SHP77 (cell line): ENCODE measurements at places on chromosomes 5 and 9.

- peak; percentile 42 for DNase-seq
These were observed 67.4 kb upstream of the TBC1D9B start for GRCh38 chr5:179974946-179975712.

- no peak for DNase-seq
These were observed 209.3 kb upstream of the PPP1R2B start for GRCh38 chr5:156640691-156641241.

- no peak for DNase-seq
These were observed 69.3 kb upstream of the IL17B start for GRCh38 chr5:149448431-149448830.

DNA sequence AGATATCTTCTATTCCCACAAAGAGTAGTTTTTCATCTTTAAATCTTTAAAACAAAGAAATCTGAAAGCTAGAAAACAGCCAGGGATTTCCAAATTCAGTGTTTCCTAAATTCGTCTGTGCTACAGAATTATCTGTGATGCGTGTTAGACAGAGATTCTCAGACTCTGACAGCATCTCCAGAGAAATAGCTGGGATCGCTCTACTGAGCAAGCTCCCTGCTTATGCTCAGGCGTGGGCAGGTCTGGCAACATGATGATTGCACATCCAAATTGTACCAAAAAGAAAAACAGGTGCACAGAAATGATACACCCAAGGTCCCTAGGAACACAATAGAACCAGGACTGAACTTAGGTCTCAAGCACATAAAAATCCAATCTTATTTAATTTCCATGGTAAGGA lies 22.8 kb upstream of the CRHBP start:
- no peak for DNase-seq

- DNase-seq = no peak
These were observed 12.3 kb downstream of the DCAF10 start for GRCh38 chr9:37812773-37813379.

DNA sequence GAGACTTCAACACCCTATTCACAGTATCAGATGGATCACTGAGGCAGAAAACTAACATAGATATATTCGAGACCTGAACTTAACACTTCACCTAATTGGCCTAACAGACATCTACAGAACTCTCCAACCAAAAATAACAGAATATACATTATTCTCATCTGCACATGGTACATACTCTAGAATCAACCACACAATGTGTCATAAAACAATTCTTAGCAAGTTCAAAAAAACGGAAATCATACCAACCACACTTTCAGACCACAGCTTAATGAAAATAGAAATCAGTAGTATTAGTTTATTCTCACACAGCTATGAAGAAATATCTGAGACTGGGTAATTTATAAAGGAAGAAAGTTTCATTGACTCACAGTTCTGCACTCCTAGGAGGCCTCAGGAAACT lies 387.9 kb downstream of the DEPDC1B start:
- DNase-seq = no peak

DNA sequence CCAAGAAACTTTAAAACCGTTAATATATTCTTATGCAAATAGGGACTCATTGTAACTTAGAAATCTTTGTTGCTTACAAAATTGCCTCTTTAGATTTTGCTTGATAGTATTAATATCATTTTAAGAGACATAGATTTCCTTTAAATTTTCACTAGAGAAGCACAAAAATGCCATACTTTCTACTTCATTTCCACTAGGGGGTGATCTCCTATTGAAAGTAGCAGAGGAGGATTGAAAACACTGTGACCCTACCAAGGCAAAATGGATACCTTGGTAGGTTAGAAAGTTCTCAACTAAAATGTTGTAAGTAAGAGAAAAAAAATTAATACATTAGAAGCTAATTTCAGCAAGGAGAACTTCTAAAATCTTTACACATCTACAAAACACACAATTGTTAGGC lies 204.9 kb downstream of the CHSY3 start:
- DNase-seq = peak; percentile 33

DNA sequence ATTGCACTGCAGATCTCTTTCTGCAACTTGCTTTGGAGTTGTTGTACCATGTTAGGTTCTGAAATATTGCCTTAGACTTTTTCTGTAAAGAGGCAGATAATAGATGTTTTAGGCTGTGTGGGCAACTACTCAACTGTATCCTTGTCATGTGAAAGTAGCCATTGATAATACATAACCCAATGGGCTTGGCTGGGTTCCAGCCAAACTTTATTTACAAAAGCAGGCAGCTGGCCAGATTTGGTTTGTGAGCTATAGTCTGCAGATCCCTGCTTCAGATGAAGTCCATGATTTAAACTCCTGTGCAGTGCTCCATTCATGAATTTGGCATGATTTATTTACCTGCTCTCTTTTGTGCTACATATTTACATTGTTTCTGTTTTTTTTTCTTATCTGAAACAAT lies 300.4 kb downstream of the IRX2 start:
- DNase-seq = no peak

DNA sequence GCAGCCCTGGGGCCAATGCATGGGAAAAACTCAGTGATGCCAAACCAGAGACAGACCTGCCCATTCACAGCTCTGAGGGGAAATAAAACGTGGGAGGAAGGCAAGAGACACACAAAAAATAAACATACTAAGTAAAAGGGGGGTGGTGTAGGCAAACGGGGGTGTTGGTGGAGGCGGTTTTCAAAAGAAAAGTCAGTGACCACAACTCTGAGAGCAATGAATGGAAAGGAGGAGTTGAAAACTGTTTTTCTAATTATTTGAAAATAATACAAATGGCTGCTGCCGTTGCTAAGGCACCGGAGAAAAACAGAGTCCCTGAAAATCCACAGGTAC lies 293.5 kb downstream of the EFNA5 start:
- DNase-seq = no peak

DNA sequence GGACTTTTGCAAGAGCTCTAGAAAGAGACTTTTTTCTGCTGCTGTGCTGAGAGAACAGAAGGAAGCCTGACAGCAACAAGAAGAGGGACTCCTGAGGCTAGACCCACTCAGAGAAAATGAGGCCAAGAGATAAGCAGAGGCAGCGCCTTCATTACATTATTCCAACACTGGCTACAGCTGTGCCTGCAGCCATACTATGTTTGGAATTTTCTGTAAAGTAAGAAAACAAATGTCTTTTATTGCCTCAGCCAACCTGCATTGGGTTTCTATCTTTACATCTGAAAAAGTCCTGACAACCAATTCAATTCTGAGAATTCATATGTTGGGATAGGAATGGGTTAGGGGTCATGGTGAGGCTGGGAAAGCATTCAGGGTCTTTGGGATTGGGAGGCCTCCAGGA lies 33.7 kb downstream of the FAT2 start:
- DNase-seq = no peak

- no peak for DNase-seq
These were observed 43.4 kb upstream of the PDE8B start for GRCh38 chr5:77167063-77167462.

DNA sequence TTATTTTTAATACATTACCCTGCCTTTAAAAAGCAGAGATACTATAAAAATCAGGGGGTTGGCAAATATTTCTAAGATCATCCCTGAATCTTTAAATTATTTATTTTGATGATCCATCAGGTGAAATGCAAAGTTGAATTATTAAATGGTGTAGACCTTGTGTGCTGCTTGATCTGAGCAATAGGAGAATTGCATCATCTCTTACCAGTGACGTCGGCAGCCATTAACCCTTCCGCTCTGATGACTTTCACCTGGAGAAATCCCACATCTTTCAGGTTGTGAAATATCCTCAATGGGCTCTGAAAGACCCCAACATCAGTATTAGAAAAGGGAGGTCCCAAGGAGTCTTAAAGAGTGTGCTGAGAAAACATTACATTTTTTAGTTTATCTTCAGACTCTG lies 270.2 kb downstream of the SLF1 start:
- no peak for DNase-seq

- peak; percentile 7 for DNase-seq
These were observed 100.1 kb downstream of the KCNIP1 start for GRCh38 chr5:170603578-170604565.

GRCh38 chr5:93322974-93323860 lies 257.8 kb downstream of the NR2F1-AS1 start:
- DNase-seq = no peak

DNA sequence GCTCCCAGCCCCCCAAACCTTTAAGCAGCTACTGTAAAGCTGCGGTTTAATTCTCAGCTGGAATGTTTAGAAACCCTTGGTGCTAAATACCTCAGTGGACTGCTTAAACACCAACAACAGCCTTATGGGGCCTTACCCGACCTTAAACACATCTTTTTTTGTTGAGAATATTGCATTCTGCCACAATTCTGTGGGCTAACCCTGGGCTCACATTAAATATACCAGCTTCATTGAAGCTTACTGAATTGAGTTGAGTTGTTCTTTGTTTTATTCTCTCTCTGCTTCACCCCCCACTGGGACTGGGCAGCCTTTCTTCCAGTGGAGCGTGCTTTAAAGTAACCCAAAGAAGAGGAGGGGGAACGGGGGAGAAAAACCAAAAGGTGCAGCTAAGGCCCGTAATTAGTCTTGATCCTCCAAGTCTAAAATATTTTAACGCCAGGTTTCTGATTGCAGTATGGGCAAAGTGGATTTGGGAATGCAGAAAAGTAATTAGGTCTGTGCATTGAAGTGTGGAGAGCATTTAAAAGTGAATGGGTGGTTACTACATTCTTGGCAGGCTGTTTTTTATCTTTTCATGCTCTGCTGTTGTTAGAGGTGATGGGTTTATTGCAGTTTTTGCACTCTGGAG lies 281.2 kb downstream of the NR2F1-AS1 start:
- DNase-seq = no peak

GRCh38 chr5:177300236-177300880 lies 3.2 kb downstream of the RAB24 start:
- DNase-seq = no peak

- DNase-seq = no peak
These were observed 274.1 kb downstream of the PLK2 start for GRCh38 chr5:58185801-58186200.

- no peak for DNase-seq
These were observed 33.9 kb downstream of the UNC13B start for GRCh38 chr9:35195683-35196082.

DNA sequence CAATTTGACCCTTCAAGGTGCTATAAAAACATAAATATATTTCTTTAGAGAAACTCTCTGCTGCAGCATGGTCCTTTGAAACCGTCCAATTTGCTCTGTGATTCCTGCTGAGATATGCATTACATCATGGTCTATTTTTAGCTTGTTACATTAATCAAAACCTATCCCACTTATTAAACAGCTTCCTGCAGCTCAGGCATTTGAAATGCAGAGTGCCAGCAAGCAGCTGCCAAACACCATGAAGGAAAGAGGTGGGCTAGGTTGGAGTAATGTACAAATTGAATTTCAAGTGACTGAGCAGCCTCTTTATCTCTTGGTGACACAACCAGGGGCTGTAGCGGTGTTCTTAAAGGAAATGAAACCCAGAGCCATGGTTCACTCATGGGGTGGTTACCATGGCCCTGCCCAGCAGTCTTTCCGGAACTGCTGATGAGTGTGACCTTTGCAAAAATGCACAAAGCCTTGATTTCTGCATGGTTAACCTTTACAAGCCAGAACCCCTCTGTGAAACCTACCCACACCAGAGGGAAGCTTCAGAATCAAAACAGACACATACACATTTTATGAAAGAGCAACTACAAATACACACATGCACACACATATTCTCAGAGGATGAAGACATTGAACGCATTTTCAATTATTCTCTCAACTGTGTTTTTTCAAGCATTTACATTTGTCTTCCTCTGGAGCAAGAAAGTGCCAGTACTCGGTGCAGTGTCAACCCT lies 155.8 kb upstream of the ZNF608 start:
- peak; percentile 69 for DNase-seq

DNA sequence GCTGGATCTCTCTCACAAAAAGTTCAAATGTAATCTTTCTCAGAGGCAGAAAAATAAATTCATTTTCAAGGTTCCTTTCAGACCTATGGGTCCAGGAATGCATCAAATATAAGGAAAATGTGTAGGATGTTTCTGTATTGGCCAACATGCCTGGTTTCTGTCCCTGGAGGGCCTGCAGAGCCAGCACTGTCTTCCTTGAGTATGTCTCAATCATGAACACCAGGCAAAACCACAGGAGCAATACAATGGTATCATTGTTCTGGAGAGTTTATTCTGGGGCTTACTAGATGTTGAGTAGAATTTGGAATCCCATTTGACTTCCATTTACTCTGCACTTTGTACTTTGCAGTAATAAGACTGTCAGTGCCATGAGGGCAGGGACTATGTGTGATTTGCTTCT lies 23.5 kb downstream of the INSYN2B start:
- DNase-seq = no peak

GRCh38 chr9:121767171-121767769 lies 115.8 kb downstream of the DAB2IP start:
- no peak for DNase-seq

DNA sequence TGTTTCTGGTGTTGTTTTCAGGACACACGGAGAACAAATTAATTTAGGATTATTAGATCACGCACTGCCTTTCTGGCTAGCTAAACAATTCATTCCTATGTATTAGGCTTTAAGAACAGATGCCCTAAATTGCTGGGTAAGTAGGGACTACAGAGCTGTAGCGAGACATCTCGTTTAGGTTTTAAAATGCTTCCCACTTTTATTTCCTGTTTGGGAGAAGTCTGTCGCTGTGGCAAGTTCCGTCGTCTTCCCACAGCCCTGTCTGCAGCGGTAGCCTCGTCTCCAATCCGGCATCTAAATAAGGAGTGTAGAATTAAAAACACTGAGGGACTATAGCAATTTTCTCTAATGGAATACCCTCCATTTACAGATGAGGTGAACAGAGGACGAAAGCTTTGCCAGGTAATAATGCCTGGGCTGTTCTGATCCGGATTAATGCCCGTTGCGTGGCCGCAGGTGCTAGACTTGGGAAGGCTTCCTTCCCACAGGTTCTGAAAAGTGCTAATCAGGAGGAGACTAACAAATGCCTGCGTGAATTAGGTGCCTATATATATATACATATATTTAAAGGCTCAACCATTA lies 1.3 kb upstream of the TRIM36 start:
- DNase-seq = peak; percentile 6

- no peak for DNase-seq
These were observed 20.9 kb upstream of the BNIP1 start for GRCh38 chr5:173123416-173123815.

GRCh38 chr5:179219661-179220620 lies 125.3 kb downstream of the ADAMTS2 start:
- no peak for DNase-seq

- DNase-seq = no peak
These were observed 70.1 kb upstream of the SPATA31E1 start for GRCh38 chr9:87812375-87813118.

DNA sequence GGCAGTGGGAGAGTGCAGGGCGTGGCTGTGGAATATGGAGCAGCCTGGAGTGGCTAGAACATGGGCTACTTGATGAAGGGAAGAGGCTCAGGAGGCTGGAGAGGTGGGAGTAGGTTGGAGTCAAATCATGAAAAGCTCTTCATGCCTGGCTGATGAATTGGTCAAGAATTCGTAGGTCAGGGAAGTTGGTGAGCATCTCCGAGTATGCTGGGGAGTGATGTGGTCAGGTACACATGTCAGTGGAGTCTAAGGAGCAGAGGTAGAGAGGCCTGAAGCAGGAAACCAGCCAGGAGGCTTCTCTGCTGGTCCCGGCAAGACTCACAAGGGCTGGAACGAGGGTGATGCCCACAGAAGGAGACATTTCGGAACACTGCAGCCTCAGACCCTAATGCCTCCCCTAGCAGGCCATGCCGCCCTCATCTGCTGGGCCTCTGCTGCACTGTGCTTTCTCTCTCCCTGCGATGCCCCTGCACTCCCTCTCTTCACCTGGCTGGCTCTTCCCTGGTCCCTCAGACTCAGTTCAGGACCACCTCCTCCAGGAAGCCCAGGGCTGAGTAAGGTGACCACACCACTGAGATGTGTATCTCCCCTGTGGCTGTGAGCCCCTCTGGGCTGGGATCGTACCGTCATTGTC lies 33.6 kb downstream of the TMOD1 start:
- no peak for DNase-seq

- no peak for DNase-seq
These were observed 117.3 kb upstream of the FGF10 start for GRCh38 chr5:44506561-44506960.
